ENCODE measurements at places on chromosomes 3 and 15. TPM values are rescaled to one million over a fixed set of nuclear protein-coding genes. Genes with fewer than 3 reads are reported as not detected.

The NPAP1 gene
- total RNA-seq: not detected

GRCh38 chr3:100486808-100487207 is 5.6 kb upstream of the TMEM45A start:
- DNase-seq: no peak

The LDHAL6B gene
- not detected for total RNA-seq

The FAM43A gene
- total RNA-seq: 4.3 TPM

DNA sequence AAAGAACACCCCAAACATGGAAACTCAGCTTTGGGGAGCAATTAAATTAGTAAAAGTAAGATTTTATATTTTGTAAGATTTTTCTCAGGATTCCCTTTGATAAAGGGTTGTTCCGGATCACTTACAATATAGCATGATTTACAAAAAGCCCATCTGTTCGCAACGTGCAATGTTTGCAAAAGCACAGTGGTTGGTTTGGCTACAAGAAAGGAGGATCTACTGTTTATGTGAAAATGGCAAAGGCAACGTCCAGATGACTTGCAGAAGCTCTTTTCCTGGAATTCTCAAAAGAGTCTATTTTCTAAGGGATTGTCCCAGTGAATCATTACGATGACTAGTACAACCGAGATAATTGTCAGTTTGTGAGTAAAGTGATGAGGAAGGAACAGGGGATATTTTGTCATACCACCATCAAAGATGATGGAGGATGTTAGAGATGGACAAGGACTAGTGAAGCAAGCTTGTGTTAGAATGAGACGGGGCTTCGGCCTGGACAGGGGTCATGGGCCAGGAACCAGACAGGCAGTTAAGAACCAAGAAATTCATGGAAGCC is 71.6 kb downstream of the CRYGS start:
- DNase-seq: no peak

- no peak for DNase-seq
These were observed 163.6 kb downstream of the CHSY1 start for GRCh38 chr15:101088271-101088670.

The SETMAR gene
- 5.2 TPM for total RNA-seq

The NR2E3 gene
- not detected for total RNA-seq

- no peak for DNase-seq
These were observed 39.3 kb upstream of the PTPRG start for GRCh38 chr3:61522060-61522459.

The SLC15A2 gene
- 2.5 TPM for total RNA-seq

The NOX5 gene
- not detected for total RNA-seq

DNA sequence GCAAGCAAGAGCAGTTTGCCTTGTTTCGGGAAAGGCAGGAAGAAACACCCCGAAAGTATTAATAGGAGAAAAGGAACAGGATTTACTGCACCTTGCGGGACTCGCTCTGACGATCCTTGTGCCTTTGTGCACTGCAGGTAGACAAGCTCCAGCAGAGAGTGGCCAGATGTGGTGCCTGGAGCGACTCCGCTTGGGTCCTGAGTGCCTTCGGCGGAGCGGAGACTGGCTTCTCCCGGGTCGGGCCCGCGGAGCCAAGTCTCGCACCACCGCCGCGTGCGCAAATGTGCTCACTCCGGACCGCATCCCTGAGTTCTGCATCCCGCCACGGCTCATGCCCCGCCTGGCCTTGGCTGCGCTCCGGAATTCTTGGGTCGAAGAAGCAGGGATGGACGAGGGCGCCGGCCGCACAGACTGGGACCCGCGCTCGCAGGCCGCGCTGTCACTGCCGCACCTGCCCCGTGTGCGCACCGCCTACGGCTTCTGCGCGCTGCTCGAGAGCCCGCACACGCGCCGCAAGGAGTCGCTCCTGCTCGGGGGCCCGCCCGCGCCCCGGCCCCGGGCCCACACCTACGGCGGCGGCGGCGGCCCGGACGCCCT is 769 bp downstream of the C2CD4A start:
- DNase-seq: no peak

GRCh38 chr3:151290673-151291072 is 12.3 kb upstream of the P2RY14 start:
- no peak for DNase-seq

- peak; percentile 83 for DNase-seq
These were observed 1.4 kb downstream of the FES start for GRCh38 chr15:90885432-90886290.

DNA sequence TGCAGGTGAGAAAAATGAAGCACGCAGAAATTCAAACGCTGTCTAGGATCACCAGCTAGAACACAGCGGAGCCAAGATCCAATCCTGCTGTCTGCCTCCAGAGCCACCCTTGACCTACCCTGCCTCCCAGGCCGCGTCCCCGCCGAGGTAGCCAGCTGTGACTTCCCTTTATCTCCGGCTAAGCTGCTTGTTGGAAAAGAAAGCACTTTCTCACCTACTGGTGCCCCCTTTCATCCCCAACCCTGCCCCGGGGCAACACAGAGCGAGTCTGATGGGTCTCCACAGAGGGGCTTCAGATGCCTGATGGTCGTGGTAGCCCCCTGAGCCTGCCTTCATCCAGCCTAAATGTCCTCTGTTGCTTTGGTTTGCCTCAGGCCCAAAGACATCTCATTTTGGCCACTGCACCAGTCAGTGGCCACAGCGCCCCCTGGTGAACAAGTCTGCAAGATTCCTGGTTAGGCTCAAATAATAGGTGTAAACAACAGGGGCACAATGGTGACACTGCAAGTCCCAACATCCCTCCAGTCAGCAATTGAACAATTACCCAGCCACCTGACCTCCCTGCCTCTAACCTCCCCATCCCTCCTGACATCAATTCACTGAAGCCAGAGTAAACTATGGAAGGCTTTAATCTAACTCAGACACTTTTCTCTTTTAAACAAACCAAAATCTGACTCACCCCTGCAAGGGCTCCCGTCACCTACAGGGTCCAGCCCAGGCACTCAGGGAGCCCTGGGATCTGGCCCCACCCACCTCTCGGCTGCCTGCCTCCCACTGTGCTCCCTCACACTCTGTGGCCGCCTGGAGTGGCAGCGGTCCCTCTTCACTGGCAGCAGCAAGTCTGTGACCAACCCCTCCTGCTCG is 27.3 kb upstream of the BCL2L10 start:
- peak; percentile 76 for DNase-seq

GRCh38 chr3:183148056-183148455 is 14.5 kb downstream of the LAMP3 start:
- DNase-seq: no peak

The SH3GL3 gene
- total RNA-seq: not detected

DNA sequence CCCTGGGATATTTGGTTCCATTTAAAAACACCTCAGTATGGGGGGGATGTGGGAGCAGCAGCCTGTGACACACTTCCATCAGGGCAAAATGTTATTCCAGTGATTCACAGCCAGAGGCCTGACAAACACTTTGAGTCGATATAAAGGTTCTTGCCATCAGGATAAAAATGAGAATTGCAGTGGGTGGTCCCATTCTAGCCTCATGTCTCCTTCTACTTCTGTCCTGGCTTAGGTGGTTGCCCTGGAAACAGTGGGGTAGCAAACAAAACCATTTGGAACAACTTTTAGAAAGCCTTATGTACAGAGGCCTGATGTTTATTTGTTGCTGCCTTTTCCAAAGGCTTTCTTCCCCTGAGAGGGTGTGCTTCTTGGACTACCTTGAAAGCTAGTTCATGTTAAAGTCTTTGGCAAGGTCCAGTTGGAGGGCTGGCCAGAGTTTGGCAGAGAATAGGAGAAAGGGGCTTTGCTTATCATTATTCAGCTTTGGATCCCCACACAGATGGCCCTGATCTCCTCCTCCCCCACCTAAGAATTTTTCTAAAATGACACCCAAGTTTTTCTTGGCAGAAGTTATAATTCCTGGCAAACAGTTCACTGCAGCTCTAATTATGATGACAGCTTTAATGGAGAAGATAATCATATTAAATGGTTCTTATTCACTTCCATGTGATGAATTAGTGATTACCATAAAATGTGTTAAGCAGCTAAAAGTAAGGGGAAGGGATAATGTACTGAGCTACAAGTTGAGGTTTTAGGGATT is 84.2 kb upstream of the ZNF280D start:
- DNase-seq: no peak

The OR5K2 gene
- total RNA-seq: not detected

The BDH1 gene
- 55.8 TPM for total RNA-seq

The FAM240A gene
- total RNA-seq: not detected

DNA sequence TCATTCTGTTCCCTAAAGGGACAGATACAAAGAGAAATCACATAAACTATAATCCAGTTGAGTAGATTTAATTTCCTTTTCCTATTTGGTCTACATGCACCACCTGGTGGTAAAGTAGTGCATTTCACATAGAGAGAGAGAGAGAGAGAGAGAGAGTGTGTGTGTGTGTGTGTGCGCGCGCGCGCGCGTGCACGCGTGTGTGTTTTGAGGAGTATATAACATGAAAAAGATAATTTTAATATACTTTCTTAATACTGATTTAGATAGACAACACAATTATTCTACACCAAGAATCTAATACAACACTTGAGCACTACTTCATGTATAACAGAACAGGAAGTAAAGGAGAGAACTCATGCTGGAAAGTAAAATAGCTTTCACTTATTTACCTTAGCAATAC is 1.1 kb upstream of the FGF7 start:
- peak; percentile 35 for DNase-seq

The AP3B2 gene
- total RNA-seq: not detected

- no peak for DNase-seq
These were observed 443 bp upstream of the NR2F2 start for GRCh38 chr15:96330064-96330449.

DNA sequence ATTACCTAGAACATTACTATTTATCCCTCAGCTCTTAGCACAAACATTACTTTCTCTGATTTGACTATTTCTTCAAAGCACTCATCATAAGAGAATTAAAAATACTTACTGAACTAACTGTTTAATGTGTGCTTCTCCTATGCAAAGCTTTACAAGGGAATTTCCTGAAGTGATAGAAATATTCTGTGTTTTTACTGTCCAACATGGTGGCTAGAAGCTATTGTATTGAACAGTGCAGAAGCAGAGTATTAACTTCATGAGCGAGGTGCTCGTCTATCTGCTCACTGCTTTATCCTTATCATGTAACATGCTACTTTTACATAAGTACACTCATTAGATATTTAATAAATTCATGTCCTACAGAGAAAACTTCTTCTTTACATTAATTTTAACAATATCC is 239.1 kb downstream of the ISL2 start:
- DNase-seq: no peak

DNA sequence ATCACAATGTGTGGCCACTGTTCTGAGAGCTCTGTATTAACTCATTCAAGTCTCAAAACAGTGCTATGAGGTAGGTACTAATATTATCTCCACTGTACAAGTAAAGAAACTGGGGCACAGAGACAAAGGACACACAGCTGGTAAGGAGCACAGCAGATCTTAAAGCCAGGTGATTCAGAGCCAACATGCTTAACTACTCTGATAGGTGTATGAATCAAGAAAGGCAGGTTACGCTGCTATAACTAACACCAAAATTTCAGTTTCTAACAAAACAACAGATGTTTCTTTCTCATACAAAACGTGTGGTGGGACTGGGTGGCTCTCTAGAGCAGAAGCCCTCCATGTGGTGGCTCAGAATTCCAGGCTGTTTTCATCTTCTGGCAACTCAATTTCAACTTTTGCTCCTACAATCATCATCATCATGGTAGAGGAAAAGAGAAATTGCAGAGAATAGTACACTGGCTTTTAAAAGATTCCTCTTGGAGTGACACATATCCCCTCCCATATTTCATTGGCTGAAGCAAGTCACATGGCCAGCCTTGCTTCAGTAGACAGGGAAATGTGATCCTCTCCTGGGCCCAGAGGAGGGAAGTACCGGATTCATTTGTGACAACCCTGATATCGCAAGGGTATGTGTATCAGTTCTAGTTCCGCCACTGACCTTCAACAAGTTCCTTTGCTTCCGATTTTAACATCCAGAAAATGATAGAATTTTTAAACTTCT is 126.2 kb upstream of the PTX3 start:
- DNase-seq: no peak

GRCh38 chr15:71780115-71780976 is 30.0 kb upstream of the NR2E3 start:
- DNase-seq: peak; percentile 44

The MAGEL2 gene
- total RNA-seq: not detected

Measured in activated CD4-positive, alpha-beta memory T cell treated with anti-CD3 and anti-CD28 coated beads, Interleukin-2, amount 10 ng/mL, durations not matched to agents 7 days and 5 days (primary cell).